ENCODE measurements at places on chromosomes 3 and 15. TPM values are rescaled to one million over a fixed set of nuclear protein-coding genes. Genes with fewer than 3 reads are reported as not detected.

The PYGO1 gene
- total RNA-seq, result 24.1 TPM

The KIF23 gene
- total RNA-seq, result 2.6 TPM

The C3orf22 gene
- not detected for total RNA-seq

DNA sequence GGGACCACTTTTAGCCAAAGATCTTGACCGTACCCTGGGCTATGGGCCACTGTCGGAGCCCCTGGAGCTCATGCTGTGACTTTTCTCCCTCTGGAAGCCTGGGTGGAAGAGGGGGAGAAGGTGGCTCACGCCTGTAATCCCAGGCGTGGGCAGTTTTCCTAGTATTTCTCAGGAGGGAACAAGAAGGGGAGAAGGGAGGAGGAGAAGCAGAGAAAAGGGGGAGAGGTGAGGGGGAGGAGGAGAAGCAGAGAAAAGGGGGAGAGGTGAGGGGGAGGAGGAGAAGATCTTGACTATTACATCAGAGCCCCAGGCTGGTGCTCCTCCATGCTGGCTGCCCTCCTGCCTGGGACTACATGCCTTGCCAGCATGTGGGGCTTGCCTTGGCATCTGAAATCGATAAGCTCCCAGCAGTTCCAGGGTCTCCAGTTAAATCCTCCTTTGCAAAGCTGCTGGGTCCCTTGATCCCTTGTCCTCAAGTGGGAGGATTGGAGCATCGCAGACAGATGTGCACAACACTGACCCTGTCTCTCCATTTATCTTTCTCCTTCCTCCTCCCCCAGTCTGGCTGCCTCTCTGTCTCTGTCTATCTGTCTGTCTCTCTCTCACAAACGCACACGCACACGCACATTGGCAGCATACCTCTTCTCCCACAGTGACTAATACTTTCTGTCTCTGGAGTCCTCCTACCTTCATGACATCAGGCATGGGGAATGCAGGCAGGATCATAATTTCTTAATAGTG, 41.6 kb downstream of the MRAS start:
- peak; percentile 71 for DNase-seq

GRCh38 chr3:106945435-106945834, 431.8 kb upstream of the CCDC54 start:
- DNase-seq, result no peak

DNA sequence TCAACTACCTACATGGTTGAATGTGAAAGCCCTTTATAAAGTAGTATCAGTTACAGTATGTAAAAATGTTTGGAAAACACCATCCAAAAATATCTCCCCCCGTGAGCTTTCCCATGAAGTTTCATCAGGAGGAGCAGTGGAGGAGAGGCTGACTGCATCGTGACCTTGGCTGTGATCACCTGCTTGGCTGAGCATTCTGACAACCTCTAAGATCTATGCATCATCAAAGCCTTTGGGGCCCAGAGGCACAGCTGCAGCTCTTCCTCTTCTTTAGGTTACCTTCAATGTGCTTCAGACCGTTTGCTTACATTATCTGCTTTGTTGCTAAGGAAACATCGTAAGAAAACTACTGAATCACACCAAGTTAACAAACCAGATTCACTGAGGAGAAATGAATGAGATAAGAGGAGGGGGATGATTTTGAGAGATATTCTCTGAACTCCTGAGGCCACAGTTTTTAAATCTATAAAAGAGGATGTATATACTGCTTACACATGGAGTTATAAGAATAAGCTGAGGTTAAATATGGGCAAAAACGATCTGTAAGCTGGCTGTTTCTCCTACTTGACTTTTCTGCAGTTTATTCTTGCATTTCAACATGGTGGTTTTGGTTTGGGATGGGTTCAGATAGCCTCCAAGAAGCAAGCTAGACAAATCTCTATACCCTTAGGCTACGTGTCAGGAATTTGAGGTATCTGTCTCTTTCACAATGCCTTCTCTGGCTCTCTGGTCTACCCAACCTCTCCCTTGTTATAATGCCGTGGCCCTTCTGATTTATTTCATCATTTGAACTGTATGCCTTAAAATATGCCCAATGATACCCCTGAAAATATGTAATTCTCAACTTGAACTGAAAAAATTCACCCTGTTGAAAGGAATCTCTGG, 4.0 kb downstream of the GCSAM start:
- no peak for DNase-seq

DNA sequence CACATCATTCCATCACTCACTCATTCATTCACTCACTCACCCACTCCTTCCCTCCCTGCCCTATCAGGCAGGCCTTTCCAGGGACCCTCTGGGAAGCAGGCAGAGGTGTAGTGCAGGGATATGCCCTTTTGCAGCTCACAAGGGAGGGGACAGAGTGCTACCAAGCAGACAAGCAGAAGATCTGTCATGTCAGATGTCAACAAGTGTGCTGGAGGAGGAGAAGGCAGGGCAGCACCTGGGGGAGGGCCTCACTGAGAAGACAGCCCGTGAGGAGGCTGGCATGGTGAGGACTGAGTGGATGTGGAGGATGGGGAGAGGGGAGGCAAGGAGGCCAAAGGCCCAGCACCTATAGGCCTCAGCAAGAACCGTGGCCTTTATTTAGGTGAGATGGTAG, 15.3 kb downstream of the ABTB1 start:
- DNase-seq, result no peak

- DNase-seq, result no peak
Observed at GRCh38 chr3:51646091-51646490, 25.0 kb upstream of the TEX264 start.

DNA sequence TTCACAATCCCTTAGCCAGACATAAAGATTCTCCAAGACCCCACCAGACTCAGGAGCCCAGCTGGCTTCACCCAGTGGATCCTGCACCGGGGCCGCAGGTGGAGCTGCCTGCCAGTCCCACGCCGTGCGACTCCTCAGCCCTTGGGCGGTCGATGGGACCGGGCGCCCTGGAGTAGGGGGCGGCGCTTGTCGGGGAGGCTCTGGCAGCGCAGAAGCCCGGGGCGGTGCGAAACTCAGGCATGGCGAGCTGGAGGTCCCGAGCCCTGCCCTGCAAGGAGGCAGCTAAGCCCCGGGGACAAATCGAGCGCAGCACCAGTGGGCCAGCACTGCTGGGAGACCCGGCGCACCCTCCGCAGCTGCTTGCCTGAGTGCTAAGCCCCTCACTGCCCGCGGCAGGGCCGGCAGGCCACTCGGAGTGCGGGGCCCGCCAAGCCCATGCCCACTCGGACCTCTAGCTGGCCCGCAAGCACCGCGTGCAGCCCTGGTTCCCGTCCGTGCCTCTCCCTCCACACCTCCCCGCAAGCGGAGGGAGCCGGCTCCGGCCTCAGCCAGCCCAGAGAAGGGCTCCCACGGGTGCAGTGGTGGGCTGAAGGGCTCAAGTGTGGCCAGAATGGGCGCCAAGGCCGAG, 175.0 kb downstream of the FMN1 start:
- DNase-seq, result no peak

All from ovary (tissue), 10 donors.